ENCODE measurements at places on chromosomes 12 and 14.

- DNase-seq = no peak
Observed at GRCh38 chr12:89710873-89711750, 2.5 kb upstream of the ATP2B1 start.

- no peak for DNase-seq
Observed at GRCh38 chr12:54750-55535, 11.6 kb upstream of the IQSEC3 start.

DNA sequence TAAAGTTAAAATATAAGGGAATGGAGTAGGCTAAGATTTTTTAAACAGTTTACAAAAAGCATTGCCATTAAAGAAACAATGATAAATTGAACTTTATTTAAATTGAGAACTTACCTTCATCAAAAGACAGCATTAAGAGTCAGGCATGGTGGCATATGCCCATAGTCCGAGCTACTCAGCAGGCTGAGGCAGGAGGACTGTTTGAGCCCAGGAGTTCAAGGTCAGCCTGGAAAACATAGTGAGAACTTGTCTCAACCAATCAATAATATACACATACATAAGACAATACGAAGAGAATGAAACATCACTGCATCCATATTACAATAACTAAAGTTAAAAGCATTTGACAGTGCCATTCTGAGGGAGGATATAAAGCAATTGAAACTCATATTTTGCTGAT, 97.6 kb downstream of the FOXA1 start:
- DNase-seq = no peak

DNA sequence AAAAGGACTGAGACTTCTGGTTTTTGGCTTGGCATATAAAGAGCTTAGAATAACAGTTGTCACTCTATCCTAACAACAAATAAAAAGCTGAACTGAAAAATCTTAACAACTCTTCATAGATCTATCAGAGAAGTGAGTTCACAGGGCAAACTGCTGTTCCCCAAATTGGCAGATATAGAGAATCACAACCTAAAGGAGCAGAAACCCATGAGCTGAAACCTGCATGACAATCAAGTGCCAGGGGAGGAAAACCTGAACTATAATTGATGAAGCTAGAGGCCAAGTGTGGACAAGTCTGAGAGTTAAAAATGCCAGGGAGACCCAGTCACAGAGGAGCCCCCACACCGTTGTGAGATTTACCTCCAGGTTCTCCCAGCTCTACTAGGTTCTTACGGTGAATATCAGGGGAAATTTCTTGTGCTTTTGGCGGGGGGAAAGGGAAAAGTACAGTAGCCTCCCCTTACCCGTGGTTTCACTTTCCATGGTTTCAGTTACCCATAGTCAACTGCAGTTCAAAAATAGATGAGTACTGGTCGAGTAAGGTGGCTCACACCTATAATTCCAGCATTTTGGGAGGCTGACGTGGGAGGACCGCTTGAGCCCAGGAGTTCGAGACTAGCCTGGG, 53.9 kb downstream of the ATF7 start:
- no peak for DNase-seq

GRCh38 chr14:93683226-93683625, 105.1 kb downstream of the PRIMA1 start:
- no peak for DNase-seq

DNA sequence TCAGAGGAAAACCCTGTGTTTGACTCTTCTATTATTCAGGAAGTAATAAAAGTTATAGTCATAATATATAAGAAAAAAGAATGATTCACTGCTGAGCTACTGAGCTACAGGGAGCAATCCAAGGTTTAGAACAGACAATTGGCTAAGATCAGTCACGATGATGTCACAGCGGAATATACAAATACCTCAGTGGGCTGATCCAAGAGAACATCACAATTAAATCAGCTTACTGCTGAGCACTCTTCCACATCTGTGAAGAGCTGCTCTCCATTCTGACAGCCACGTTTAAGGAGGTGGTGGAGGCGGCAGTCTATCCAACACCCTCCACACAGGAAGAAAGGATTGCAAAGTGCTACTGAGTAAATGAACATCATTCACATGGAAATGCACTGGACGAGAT, 271.0 kb downstream of the APAF1 start:
- DNase-seq = no peak

DNA sequence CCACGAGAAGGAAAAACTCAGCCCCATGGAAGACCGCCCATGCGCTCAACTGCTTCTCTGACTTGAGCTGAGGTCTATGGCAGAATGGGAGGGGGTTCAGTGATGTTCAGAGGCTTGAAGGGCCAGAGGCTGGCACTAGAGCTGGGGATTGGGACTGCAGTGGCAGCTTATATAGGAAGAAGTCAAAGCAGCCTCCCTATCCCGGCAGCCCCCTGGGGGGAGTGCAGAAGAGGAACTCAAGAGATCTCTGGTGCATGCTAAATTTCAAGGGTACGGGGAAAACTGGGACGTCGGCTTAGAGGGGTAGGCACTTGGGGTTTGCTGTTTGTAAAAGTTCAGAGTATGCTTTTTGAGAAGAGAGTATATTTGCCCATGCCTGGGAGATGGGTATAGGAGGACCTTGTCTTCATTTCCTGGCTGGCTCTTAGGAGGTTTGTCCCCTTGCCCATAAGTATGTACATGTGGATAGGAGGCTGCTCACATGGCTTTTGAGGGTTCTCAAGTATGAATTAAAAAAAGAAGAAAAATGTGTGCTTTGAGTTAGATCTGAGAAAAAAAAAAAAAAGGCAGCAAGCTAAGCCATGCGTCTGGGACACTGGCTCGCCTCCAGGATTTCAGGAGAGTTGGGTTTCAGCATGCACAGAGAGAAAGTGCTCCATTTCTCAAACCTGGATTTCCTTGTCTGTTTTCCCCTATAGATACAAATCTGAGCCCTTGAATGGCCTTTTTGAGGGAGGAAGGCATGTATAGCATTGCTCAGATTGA, 3.2 kb upstream of the MEG3 start:
- DNase-seq = no peak

DNA sequence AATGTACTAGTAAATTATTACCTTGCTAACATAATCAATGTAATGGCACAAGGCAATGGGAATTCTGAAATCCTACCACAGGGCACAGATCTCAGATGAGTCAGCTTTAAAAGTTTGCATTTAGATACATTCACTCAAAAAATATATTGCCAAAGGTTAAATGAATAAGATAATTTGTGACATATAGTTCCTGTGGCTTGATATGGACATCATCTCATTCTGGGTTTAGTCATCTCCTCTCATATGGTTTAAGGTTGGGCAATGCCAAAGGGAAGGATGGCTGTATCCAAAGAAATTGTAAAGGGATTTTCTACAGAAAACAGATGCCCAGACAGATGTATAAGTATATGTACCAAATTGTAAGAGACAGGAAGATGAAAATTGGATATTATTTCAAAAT, 1065.0 kb downstream of the LRFN5 start:
- peak; percentile 59 for DNase-seq

DNA sequence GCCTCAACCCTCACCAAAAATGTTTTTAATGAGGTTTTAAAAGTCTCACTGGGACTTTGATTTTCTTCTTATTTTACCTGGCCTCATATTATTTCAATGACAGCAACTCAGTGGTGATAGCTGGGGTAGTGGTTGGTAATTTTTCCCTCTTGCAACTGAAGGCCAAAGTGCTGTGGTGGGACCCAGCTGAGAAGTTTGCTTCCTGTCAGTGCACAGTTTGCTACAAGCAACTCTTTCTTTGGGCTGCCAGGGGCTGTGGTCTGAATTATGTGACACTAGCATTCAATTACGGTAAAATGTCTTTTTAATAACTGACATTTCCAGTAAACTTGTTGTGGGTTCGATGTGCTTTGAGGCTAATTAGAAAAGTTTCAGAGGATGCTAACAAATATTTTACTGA, 65.3 kb downstream of the IFNG start:
- DNase-seq = no peak

- DNase-seq = no peak
Observed at GRCh38 chr14:38145142-38145541, 62.6 kb upstream of the SSTR1 start.

DNA sequence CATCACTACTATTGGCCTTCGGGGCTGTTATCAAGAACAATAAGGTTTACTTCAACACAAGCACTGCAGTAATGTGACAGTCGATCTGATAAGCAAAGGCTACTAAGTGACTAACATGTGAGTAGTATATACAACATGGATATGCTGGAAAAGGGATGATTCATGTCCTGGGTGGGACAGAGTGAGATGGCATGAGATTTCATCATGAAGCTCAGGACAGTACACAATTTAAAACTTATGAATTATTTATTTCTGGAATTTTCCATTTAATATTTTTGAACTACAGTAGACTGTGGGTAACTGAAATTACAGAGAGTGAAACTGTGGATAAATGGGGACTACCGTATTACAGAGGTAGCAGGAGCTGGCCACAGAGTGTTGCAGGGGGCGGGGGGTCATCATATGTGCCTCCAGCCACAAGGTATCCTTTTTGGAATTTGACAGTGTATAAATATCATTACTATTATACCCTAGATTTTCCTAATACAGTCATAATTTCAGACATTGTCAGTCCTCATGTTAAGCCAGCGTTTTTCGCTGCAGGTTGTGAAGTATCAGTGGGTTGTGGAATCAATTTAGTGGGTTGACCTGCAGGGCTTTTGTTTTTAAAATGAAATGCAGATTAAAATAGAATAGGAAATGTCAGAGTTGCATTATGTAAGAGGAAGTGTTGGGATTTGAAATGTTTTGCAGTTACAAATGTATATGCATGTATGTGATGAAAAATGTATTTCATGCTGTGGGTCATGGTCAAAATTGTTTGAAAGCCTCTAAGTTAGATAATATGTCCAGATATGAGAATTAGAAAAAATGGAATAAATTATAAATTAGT, 148.0 kb upstream of the NUDT4 start:
- DNase-seq = peak; percentile 82

DNA sequence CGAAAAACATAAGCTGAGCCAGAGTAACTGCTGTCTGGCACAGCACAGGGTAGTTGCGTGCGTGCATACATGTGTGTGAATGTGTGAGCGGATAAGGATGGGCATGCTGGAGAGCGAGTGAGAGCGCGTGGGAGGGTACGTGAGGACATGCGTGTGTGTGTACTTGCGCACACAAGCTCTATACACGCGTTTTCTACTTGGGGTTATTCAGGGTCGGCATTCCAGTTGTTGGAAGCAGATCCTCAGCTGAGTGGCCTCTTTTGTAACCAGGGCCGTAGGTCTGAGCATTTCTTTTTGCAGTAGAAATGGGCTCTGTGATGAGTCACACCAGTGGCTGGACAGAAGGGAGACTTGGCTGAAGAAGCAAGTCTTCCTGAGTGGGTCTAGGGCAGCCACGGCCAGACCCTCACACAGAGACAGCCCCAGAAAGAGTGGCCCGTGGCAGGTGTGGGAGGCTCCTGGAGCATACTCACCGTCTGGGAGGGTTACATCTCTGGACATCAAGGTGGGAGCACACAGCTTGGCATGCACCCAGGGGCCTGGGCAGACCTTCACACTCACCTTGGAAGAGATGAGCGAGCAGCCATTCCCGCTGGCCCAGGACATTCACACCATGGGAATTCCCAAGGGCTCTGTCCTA, 78.0 kb downstream of the LRRC74A start:
- DNase-seq = no peak

DNA sequence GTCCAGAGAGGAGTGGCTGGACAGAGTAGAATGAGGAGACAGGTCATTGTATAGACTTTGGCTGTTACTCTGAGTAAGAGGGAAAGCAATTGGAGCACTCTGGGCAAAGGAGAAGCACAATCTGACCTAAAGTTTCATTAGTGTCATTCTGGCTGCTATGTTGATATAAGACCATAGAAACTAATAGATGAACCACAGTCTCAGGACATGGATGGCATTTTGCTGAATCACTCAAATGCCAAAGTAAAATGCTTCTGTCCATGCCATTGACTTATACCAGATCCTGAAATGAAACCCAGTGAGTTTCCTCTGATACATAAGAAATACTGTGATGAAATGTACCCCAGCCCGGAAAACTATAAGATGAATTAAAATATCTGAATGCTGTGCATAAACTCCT, 65.8 kb upstream of the COCH start:
- DNase-seq = no peak

DNA sequence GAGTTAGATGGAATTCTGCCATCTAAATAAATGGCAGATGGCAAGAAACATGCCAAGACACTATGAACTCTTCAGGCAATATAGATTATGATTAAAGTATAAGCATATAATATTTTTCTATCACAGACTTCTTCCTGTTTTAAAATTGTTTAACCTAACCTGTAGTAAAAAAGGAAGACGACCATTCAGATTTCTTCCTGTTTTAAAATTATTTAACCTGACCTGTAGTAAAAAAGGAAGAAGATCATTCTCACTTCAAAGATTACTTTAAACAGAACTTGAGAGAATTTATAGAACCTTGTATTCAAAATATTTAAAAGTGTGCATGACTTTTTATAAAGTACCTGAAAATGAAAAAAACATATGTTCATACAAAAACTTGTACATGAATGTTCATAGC, 63.5 kb downstream of the RPS6KA5 start:
- DNase-seq = no peak

DNA sequence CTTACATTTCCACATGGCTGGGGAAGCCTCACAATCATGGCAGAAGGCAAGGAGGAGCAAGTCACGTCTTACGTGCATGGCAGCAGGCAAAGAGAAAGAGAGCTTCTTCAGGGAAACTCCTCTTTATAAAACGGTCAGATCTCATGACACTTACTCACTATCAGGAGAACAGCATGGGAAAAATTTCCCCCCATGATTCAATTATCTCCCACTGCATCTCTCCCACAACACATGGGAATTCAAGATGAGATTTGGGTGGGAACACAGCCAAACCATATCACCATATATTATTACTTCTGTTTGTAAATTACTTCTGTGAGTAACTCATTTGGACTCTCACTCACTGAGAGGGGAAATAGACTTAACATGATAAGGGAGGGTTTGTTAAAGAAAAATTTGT, 1496.8 kb upstream of the TMEM132C start:
- no peak for DNase-seq

DNA sequence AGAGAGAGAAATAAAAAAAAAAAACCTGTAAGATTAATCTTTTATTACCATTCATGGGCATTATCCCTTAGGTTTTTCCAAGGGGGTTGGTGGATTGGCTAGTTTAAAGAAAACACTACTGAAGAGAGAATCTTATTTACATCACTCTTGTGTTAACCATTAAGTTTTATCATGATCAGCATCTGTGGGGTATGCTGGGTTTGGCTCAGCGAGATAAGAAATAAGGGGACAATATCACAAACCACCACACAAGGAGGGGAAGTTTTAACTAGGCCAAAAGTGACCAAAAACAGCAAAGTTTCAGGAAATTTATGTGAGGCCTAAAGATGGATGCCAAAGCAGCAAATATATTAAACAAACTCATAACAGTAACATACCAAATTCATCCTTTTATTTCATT, 548.6 kb downstream of the SLC16A7 start:
- no peak for DNase-seq
